ENCODE measurements at places on chromosomes 4 and X.
A peak's percentile ranks its signal among the peaks of the same experiment; 100 is the strongest.

DNA sequence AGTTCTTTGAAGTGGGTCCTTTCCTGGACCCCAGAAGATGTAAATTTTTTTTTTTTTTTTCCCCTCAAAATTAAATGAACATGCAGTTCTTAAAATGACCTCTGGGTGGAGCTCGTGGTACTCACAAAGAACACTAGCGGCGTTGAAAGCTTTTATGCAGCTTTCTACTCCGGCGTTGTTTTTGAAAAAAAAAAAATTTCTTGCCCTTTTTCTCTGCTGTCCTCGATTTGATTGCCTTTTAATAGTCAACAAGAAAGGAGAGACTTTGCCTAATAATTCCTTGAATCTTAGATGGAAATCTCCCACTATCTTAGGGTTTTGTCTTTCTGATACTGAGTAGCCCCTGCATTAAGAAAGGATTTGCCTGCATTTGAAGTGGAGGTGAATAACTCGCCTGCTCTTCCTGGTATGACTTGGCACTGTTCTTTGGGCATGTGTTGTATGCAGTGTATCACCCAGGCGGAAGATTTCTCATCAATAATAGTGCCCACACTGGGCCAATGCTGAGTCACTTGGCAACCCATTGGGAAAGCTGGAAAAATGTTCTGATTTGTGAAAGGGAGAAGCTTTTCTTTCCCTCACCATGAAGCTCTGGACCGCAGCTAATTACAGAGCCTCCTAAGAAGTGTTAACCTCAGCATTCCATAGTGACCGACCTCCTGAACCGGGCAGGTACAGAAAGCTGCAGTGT is 104.0 kb downstream of the PHEX start:
- peak; percentile 20 for DNase-seq

DNA sequence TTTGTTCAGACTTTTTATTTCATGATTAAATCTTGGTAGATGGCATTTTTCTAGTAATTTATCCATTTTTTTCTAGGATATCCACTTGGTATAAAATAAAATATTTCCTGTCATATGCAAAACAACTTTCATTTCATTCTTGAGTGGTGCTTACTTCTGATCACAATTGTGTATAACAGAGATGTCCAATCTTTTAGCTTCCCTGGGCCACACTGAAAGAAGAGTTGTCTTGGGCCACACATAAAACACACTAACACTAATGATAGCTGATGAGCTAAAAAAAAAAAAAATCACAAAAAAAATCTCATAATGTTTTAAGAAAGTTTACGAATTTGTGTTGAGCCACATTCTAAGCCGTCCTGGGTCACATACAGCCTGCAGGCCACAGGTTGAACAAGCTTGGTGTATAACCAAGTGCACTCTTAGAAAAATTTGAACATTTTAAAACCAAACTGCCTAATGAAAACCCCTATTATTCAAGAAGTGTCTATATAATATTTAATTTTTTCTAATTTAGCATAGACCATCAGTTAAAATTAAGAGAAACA is 41.3 kb upstream of the SPP1 start:
- DNase-seq: no peak

- DNase-seq: no peak
Measured at GRCh38 chr4:26507286-26507685, 17.0 kb upstream of the CCKAR start.

- DNase-seq: no peak
Measured at GRCh38 chrX:103792916-103793544, 16.4 kb downstream of the PLP1 start.

DNA sequence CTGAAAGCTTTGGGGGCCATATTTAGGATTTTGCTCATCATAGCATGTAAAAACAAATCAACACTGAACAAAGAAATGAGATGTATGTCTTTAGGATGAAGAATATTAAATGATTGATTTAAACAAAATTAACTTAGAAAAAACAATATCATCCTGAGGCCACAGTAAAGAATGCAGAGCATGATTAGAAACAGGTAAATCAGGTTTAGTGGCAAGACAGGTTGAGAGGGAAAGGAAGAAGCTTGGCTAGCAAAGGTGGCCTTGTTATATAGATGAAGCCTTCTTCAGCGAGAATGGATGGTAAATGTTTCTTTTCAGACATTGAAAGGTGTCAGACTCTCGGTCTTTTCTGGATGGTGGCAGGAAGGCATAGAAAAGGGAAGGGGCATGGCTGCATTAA is 11.9 kb upstream of the MAGEB16 start:
- DNase-seq: no peak

DNA sequence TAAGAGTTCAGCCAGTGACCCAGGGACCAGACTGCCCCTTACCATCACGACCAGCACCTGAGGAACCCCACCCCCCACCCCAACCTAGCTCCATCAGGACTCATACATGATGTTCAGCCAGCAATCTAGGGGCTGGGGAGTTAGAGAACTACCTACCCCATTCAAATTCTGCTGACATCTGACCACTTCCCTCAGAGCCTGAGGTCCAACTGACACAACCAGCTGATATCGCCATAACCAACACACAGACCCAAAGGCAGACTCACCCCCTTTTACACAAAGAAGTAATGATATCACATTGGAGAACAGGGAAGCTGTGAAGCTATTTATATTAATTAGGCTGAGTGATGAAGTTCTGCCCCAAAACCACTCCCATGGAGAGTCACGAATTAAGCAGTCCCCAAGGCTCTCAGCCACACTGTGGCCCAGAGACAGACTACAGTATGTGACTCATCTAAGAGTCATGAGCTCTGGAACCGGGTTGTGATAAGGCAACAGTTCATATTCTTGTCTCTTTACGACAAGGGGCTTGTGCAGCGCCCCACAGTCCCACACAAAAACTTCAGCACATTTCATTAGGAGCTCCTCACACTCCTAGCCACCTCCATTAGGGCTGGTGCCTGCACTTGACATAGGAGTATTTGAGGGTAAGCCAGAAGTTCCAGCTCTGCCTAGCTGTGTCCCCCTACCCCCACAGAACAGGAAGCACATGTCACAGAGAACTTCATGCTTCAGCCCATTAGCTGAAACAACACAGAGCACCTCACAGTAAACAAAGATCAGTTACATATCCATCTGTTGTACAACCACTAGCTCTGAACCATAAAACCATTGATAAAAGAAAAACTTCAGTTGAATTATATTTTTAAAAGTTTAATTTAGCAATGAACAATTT is 184.7 kb upstream of the ZCCHC13 start:
- no peak for DNase-seq

- no peak for DNase-seq
Measured at GRCh38 chr4:168453146-168453545, 27.1 kb downstream of the DDX60L start.

DNA sequence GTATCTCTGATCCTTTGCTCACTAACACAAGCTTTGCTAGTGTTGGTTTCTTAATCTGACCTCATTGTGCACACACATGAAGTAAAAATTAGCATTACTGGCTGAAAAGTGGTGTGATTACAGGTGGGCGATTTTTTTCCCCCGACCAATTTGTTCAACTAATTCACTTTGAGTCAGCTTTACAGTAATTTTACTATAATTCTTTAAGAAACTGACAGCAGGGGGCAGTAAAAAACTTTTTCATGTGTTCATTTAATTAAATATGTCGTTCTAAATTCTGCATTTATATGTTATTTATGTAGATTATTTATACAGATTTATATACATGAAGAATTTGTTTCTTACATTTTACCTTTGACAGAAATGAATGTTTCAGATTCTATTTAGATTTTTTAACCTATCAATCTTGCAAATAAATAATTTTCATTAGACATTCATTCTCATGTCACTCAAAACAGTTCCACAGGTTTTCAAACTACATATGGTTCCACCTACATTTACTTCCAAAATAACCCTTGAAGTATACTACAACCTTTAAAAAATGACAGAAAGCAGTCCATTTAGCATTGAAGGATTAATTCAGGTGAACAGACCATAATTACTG is 17.5 kb downstream of the PALLD start:
- DNase-seq: peak; percentile 7

DNA sequence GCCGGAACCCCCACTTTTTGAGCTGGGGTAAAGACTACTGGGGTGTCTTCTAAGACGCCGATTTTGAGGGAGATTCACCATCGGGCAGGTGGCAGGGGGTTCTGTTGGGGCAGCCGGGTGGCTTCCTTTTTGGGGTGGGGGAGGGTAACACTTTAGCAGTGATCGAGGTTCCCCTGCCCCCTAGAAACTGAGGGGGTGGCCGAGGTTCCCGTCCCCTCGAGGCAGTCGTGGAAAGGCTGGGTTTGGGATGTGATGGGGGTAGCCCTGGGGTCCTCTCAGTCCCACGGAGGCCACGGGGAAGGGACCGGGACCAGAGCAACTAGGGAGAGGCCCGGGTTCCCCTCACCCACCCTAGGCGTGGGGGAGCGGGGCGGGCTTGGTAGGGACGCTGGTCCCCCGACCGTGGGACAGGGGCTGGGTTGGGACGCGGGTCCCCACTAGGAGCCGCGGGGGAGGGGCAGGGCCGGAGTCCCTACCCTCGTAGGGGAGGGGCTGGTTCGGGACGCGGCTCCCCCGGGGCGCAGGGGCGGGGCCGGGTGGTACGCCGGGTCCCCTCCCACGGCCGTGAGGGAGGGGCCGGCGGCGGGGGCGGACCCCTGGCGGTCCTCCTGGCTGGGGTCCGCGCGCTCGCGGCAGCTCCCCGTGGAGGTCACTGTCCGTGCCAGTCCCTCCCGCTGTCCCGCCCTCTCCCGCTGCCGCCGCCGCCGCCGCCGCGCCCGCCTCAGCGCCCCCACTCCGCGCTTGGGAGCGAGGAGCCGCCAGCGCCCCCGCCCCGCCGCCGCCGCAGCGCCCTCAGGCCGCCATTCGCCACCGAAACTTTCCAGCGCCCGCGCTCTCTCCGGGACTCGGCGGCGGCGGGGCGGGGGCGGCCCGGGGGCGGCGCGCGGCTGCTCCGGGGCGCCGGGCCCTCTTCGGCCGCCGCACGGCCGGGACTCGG is at the start of gene TBL1X:
TSS of gene TBL1X (plus strand) at position 624 of the 937 bp plus-strand sequence. CDS start 188,529 bp downstream, outside the sequence.
- DNase-seq: no peak

- no peak for DNase-seq
Measured at GRCh38 chr4:108555701-108556100, 64.7 kb upstream of the RPL34 start.

- DNase-seq: no peak
Measured at GRCh38 chrX:10050481-10050880, 83.3 kb downstream of the CLDN34 start.

GRCh38 chrX:64843224-64843623 is 133.0 kb downstream of the ZC4H2 start:
- DNase-seq: no peak

GRCh38 chr4:112099701-112100297 is 45.5 kb upstream of the FAM241A start:
- DNase-seq: peak; percentile 47

DNA sequence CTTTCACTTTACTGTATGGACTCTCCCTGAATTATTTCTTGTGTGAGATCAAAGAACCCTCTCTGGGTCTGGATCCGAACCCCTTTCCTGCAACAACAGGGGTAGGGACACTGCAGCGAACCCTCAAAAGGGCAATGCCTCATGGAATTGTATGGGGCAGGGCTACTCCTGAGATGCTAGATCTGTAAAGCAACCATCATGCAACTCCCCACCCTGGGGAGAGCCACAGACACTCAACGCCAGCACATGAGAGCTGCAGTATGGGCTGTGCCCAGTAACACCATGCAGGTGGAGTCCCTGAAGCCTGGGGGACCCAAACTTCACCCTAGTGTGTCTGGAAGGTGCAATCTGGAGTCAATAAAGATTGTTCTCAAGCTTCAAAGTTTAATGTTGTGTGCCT is 304.7 kb downstream of the DCHS2 start:
- no peak for DNase-seq

GRCh38 chrX:67749536-67749935 is 205.7 kb downstream of the AR start:
- DNase-seq: no peak

- DNase-seq: no peak
Measured at GRCh38 chr4:874056-874455, 48.1 kb upstream of the CPLX1 start.

DNA sequence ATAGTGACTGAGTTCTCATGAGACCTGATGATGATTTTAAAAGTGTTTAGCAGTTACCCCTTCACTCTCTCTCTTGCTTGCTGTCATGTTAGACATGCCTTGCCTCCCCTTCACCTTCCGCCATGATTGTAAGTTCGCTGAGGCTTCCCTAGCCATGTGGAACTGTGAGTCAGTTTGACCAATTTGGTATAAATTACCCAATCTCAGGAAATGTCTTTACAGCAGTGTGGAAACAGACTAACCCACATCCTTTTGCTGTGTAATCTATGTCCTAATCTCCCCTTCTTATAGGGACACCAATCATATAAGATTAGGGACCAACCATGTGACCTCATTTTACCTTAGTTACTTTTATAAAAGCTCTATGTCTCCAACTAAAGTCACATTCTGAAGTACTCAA is 677.8 kb downstream of the ADGRL3 start:
- DNase-seq: no peak

- no peak for DNase-seq
Measured at GRCh38 chrX:136768469-136769084, 12.2 kb downstream of the ARHGEF6 start.

DNA sequence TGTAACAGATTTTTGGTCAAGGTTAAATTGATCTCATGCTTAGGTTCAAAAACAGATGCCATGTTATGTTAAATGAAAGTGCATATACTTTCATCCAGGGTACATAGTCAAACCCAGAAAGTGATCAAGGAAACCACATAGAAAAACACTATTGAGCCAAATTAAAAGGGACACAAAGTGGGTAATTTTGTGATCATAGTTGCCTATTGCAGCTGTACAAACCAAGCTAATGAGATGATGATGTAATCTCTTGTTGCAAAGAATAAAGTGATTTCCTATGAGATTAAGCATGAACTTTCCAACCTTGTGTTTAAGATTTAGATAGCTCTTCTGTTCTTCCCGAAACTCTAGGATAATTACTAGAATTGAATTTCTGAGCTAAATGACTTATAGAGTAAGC is 20.2 kb upstream of the LIMCH1 start:
- no peak for DNase-seq

GRCh38 chrX:129748305-129748704 is 9.5 kb downstream of the XPNPEP2 start:
- DNase-seq: no peak

GRCh38 chr4:149784018-149784417 is 31.6 kb downstream of the IQCM start:
- no peak for DNase-seq

Measured in putamen (tissue), 1 donor.